CD4-positive, alpha-beta T cell treated with Interleukin-1 beta for 1 hour (primary cell): ENCODE measurements at places on chromosomes 2 and 18.

GRCh38 chr2:22449696-22450095, 935.3 kb upstream of the KLHL29 start:
- no peak for DNase-seq

DNA sequence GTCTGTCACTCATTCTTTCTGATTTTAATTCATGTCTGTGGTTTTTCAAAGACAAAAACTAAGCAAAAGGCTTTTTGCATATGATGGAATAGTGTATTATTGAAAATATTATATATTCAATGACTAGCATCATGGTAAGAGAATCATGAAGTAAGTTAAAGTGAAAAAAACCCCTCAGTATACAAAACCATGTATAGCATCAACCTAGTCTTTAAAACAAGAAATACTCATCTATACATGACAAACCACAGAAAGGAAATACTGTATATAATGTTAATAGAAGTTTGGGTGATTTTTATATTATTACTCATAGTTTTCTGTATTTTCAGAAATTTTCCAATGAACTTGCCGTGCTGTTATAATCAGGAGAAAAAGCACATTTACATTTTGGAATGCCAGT, 38.0 kb upstream of the ODC1 start:
- no peak for DNase-seq

- DNase-seq: no peak
Measured at GRCh38 chr2:207048416-207048815, 109.1 kb downstream of the CPO start.

GRCh38 chr2:241355983-241356870, at the start of gene FARP2:
Gene FARP2 (plus strand): TSS chr2:241356285. CDS start chr2:241373108, 16,823 bp downstream.
- peak; percentile 97 for DNase-seq

GRCh38 chr2:44645937-44646336, 284.2 kb downstream of the CAMKMT start:
- no peak for DNase-seq

DNA sequence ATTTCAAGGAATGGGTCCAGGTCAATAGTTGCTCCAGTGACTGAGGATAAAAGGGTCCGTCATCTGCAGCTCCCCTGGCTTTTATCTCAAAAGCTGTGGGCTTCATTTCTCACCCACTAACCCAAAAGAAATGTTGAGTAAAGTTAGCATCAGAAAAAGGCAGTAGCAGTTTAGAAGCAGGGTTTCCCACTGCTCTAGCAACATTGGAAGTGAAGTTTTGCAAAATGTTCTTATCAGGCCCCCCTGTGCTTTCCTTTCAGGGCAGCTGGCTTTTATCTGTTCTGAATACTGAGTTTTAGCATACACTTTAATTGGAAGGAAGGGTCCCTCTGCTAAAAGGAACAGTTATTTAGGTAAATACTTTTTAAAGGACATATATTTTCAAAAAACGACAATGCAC, 296.2 kb upstream of the RAB12 start:
- no peak for DNase-seq

DNA sequence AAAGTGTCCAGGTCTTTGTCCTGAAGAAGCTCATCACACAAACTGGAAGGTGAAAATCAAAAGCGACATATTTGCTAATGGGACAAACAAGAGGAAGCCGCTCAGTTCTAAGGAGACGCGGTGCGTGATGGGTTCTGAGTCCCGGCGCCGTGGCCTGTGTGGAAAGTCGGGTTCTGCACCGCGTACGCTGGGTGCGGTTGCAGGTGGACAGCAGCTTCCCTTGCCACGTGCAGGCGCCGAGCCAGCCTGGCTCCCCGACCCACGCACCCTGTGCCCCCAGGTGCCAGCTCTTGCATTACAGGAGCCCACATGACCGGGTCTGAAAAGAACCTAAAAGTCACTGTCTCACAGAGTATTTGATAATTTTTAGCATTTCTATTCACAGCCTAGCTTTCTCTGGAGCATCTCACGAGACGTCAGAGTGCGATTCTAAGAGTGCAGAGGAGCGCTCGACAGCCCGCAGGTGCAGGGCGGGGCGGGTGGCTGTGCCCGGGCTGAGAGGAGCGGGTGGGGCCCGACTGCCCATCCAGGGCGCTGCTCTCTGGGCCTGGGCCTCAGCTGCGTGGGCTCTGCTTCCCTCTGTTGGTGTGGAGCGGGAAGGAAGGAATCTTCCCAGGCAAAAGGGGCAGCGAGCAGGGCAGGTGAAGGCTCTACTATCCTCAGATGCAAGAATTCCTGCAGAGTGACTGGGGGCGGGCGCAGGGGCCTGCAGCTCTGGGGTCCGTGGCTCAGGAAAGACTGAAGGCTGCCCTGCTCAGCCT, 39.4 kb downstream of the MYT1L start:
- DNase-seq: no peak

- no peak for DNase-seq
Measured at GRCh38 chr2:237818066-237818473, 19.5 kb downstream of the RBM44 start.

GRCh38 chr2:184004948-184005672, 593.2 kb upstream of the ZNF804A start:
- DNase-seq: no peak

- DNase-seq: no peak
Measured at GRCh38 chr2:216991563-216991962, 131.7 kb upstream of the TNP1 start.

DNA sequence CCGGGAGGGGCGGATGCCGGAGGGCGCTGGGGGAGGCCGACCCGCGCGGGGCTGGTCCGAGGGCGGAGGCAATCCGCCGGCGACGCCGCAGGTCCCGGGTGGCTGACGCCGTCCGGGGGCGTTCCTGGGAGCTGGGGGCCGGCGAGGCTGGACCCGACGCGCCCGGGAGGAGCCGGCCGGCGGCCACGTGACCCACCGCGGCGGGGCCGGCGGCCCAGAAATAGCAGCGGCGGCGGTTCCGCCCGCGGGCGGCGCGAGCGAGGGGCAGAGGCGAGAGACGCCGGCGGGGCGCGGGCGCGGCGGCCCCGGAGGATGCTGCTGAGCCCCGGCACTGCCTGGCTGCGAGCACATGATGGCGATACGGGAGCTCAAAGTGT, at the start of gene RAB31:
TSS of gene RAB31 (plus strand) at position 245 of the 377 bp plus-strand sequence. CDS start at position 350, 105 bp downstream.
- peak; percentile 19 for DNase-seq

GRCh38 chr2:46298522-46299353, 1.5 kb downstream of the EPAS1 start:
- peak; percentile 22 for DNase-seq

GRCh38 chr2:8646731-8647461, 35.0 kb upstream of the ID2 start:
- no peak for DNase-seq

- DNase-seq: no peak
Measured at GRCh38 chr18:57666818-57667497, 45.3 kb upstream of the NARS1 start.

GRCh38 chr18:23994361-23994902, 20.1 kb upstream of the TTC39C start:
- DNase-seq: peak; percentile 44

DNA sequence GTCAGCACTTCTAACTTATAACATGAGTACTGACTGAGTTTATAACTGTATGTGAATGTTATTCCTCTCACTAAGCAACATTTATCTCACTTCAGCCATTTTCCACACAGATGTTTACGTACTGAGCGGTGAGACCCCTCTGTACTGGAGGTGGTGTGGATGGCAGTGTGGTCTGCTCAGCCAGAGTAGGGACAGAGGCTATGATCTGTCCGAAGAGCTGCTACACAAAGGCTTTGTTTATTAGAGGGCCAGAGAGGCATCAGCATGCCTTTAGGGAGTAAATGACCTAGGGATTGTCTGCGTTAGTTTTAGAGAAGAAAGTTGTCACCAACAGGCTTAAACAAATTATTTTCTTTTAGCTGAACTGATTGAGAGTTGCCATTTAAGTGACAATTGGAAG, 23.2 kb upstream of the TACR1 start:
- DNase-seq: no peak

DNA sequence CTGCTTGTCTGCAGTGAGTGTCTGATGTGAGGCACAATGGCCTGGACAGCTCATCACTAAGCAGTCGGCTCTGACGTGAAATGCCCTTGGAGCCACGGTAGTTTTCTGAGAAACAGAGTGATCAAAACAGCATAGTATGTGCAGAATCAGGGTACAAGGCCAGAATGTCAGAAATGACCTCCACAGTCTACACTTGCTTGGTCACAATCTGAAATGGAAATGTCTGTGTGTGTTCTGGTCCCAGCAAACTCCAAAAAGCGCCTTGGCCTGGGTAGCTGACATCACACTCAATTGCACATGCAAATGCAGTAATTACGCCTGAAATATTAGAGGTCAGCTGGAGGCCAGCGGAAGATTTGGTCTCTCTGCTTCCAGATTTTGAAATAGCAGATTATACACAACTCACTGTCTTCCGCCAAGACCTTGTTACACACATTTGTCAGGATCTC, 95.4 kb downstream of the CTAGE1 start:
- no peak for DNase-seq

GRCh38 chr2:75728614-75729419, 18.1 kb upstream of the GCFC2 start:
- no peak for DNase-seq

- no peak for DNase-seq
Measured at GRCh38 chr2:230669386-230669950, 43.2 kb upstream of the CAB39 start.

DNA sequence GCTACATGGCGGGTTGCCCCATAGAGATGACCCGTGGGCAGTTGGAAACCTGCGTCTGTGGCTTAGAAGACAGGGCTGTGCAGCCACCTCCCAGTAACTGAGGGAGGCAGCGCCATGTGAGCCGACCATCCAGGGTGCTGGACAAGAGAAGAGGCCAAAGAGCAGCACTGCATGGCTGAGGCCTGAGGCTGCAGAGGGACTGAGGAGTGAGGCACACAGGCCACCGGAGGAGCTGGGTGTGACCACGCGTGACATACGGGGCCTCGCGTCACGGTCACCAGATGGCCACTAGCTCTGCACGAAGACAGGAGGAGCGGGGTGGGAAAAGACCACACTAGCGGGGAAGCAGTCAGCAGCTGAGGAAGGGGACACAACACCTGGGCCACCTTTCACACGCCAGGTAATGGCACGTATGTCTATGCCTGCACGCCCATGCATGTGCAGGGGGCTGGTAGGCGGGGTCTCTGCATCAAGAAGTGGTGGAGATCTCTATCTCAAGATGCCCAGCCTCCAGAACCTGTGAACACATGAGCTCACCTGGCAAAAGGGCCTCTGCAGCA, 61.4 kb downstream of the NDUFA10 start:
- no peak for DNase-seq

DNA sequence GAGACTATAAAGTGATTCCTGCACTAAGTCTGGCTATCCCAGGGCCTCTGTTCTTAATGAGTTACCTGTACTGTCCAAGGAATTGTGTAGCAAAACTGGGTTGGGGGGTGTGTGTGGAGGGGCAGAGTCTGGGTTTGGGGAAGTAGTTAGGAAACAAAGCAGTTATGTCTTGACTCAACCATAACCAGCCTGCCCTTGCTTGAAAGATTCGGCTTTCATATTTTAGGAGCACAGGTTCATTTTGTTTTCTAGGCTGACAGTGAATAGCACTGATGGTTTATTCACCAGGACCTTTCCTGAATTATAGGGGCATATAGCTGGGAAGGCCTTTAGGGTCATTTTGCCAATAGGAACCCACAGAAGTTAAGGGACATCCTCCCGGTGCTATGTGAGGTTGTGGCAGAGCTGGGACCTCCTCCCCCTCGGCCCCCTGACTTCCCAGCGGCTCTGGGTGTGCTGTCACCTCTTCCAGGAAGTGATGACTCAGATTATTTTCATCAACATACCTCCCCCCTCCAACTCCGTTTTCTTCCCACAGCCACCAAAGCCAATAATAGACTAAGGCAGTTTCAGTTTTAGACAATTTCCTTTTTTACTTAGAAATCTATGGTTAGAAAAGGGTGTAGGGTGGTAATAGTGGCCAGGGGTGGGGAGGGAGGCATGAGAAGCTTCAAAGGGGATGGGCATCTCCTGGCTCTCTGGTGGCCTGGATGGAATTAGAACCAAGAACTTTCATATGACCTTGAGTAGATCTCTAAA, 44.8 kb downstream of the SETBP1 start:
- DNase-seq: peak; percentile 71

DNA sequence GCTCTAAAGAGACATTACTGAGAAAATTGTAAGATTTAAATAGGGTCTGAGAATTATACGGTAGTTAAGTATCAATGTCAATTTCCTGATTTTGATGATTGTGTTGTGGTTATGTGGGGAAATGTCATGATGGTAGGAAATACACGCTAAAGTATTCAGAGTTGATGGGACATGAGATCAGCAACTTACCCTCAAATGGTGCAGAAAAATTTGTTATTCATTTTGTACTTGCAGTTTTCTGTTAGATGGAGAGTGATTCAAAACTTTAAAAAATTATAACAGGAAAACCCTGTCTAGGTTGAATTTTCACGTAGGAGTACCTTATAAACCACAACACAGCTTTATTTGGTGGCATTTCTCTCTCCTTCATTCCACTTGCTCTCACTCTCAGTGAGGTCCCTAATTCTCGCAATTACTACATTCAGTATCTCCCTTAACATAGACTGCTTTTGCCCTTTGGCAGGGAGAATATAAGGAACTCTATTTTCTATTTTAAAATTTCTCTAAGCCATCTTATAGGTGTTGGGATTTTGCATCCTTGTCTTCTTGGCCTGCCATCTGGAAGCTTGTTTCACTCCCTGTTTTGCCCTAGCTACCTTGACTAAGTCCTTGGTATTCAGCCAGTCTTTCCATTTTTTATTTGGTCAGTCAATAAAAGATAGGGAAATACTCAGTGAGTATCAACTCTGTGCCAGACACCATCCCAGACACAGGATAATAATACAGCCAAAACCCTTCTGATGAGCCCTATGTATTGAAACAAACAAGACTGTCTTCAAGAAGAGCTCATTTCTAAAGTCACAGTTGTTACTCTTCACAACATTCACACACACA, 550.6 kb upstream of the ACVR2A start:
- no peak for DNase-seq

- DNase-seq: no peak
Measured at GRCh38 chr2:6309415-6310255, 556.1 kb downstream of the CMPK2 start.

DNA sequence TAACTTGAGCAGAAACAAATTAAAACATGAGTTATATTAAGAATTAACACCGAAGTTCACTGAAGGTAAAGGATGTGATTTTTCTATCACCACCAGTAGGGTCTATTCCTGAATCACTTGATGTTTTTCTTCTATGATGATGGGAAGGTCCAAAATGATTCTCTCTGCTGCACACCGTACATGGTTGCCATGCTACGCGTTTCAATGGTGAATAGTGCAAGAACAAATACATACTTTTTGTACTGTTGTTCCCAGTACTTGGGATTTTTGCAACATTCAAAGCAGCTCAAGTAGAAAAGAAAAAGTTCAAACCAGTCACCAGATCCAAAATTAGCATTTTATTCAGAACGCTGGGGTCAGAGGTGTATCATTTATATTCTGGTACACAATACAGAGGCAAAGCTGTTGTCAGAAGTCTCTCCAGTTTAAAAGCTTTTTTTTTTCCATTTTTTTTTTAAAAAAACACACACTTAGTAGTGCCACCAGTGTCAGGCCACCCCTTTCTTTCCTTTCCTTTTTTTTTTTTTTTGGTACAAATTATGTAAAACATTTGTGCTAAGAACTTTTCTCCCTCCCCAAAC, 226.2 kb downstream of the CDH2 start:
- no peak for DNase-seq

DNA sequence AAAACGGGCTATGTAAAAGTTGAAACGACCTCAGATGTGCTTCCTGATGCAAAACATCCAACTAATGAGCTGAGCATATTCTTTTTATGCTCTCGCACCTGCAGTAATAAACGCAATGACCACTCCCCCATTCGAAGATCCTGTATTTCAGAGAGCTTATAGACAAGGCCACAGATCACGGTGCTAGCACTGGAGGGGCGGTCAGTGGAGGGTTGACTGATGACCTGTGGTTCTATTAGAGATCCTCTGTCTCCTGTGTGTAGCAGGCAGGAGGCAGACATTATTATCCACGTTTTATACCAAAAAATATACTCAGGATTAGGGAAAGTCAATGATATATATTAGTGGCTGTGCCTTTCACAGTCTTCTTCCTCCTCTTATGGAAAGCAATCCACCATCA, 457.0 kb downstream of the CNTNAP5 start:
- no peak for DNase-seq
